Suppressor macrophage treated with lipopolysaccharide for 1 hour (primary cell): ENCODE measurements at places on chromosomes 4 and X.
A peak's percentile ranks its signal among the peaks of the same experiment; 100 is the strongest.

- no peak for DNase-seq
Observed at GRCh38 chr4:145782756-145783155, 102.8 kb downstream of the C4orf51 start.

DNA sequence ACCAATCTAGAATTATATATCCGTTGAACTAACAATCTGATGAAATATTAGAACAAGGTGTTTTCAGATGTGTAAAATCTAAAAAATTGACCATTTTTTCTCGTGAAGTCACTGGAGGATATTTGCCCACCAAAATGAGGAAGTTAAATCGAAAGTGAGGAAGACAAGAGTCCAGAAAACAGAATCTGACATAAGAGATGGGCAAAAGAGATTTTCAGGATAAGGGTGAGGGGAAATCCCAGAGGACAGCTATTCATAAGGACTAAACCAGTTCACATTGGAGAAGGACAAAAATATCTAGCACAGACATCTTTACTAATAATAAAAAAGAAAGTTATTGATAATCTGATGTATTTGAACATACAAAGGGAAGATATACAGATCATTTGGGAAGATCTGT lies 18.7 kb upstream of the ALG13 start:
- DNase-seq = peak; percentile 48

GRCh38 chr4:84470204-84470785 lies 28.8 kb downstream of the NKX6-1 start:
- peak; percentile 34 for DNase-seq

DNA sequence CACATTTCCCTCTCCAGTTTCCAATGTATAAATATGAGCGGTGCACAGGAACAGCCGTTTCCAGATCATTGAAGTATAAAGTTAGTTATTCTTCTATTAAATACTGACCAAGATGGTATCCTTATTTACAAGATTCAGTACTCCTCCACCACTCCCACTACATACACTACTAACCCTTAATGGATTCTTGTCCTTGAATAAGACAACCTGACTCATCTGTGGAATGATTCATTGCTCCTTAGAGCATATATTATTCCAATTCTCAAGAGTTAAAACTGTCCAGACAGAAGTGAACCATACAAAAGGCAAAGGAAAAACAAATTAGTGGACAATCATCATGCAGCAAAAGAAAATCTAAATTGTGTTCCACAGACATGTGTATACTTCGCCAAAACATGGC lies 373.3 kb downstream of the IDS start:
- no peak for DNase-seq

GRCh38 chrX:13266641-13267345 lies 53.1 kb downstream of the ATXN3L start:
- peak; percentile 68 for DNase-seq

- no peak for DNase-seq
Observed at GRCh38 chr4:7059662-7060061, 8.2 kb downstream of the GRPEL1 start.

DNA sequence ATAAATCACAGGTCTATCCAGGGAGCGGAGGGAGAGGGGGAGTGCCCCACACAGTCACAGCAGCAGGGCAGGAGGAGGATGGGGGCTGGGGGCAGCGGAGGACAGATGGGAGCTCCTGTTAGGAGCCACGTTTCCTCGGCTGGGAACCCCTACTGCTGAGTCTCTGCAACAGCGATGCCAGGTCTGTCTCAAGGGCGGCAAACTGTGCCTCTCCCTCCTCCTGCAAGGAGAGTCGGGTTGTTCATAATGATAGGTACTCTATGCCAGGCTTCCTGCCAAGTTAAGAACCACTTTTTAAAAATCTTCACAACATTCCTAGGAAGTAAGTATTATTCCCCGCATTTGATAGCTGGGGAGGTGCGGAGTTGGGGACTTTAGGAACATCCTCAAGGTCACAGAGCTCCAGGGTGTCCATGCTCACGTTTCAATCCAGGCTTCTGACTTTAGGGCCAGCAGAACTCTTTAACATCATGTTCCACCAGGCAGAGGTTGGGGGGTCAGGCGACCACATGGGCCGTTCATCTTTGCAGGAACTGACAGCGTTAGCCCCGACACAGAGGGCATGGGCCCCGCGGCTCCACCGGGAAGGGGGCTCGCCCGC lies 98.3 kb upstream of the MAML3 start:
- DNase-seq = no peak

GRCh38 chrX:150680974-150681373 lies 12.2 kb upstream of the MTMR1 start:
- DNase-seq = no peak

DNA sequence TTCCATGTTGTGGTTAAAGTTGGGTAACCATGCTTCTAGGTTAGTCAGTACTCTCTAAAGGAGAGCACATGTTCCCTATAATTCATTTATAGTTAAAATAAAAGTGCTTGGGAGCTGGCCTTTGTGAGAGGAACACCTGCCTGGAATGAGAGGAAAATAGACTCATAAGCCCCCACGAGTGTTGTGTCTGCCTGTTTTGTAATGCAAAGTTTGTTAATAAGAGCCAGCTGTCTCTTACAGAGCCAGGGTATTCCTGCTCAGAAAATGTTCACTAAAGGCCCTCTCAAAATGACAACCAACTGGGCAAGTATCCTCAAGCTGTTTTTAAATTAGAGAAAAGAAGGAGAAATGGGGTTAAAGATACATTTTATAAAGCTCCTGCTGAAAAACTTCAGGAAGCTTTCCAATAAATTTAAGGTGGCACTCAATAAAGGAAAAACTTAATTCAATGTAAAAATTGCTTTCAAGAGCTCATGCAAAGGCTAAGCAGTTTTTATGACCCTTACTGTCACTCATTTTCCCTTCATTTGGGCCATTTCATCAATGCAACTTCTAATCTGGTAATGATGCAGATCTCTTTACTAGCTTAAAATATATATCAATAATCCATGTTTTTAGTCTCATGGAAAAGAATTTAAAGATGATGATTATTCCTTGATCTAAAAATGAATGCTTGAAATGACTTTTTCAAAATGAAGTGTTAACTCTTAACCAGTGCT lies 793.6 kb downstream of the STPG2 start:
- DNase-seq = no peak

DNA sequence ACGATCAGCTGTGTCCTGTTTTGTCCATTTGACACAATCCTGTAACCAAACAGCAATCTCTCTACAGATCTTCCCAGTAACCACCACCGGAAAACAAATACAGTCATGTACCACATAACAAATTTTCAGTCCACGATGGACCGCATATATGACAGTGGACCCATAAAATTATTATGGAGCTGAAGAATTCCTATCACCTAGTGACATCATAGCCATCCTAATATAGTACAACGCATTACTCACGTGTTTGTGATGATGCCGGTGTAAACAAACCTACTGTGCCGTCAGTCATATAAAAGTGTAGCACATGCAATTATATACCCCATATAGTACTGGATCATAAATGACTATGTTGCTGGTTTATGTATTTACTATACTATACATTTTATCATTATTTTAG lies 133.7 kb upstream of the EDNRA start:
- no peak for DNase-seq

- DNase-seq = no peak
Observed at GRCh38 chrX:115571712-115572111, 10.7 kb downstream of the PLS3 start.

DNA sequence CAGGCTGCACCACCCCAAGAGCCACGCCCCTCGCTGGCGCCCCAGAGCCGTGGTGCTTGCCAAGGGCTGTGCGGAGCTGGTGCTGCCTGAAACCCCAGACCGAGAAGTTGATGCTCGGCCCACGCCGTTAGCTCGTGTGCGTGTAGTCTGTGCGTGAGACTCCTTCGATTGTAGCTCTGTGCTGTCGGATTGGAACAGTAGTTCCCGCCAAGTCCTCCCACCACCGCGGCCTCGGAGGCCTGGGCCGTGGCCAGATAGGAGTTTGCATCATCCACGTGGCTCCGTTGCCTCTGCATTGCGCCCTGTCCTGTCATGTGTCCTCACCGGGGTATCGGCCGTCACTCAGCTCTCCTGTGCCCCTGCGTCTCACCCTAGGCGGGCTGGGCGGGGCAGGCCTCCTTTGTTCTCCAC lies 24.2 kb downstream of the TNIP2 start:
- DNase-seq = no peak

DNA sequence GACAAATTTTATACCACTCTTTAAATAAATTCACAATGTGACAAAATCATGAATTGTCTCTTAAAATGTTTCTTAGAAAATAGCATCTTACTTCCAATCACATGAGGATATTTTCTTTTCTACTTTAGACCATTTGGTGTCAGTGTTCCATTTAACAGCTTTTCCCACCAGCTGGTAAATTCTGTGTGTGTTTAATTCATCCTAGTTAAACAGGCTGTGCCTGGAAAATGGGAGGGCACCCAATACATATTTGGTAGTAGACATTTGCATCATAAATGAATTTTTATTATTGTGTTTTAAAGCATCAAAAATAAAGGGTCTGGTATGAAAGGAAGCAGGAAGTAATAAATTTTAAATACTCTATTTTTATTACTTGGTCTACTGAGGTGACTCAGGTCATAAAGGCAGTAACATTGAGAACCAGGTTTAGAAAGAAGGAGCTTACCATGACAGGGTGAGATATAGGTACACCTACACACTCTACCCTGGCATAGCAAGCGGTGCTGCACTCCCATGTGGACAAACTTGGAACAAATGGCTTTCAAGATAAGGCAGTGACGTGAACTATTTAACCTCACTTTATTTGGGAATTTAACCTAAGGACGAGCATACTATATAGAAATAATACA lies 344.5 kb downstream of the BMPR1B start:
- DNase-seq = no peak

GRCh38 chr4:120084327-120084726 lies 17.7 kb upstream of the MAD2L1 start:
- DNase-seq = no peak

GRCh38 chr4:88297212-88297516 lies 12.8 kb upstream of the PPM1K start:
- DNase-seq = no peak

DNA sequence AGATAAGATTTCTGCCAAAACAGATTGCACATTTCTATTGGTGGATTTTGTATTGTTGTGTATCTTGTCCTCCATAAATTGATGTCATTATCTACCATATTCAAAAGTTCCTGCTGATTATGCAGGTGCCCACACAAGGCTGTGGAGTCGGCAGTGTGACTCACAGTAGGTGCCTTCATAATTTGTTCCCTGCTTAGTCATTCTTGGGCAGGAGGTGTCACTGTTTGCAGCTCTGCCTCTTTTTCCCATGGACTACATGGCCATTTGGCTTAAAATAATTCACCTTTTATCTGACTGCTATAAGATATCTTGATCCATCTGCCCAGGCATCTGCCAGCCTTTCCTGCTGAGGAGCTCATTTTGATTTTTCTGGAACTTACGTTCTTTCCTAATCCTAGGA lies 33.6 kb upstream of the ENPEP start:
- peak; percentile 18 for DNase-seq

GRCh38 chrX:69073241-69073640 lies 92.0 kb downstream of the PJA1 start:
- no peak for DNase-seq

DNA sequence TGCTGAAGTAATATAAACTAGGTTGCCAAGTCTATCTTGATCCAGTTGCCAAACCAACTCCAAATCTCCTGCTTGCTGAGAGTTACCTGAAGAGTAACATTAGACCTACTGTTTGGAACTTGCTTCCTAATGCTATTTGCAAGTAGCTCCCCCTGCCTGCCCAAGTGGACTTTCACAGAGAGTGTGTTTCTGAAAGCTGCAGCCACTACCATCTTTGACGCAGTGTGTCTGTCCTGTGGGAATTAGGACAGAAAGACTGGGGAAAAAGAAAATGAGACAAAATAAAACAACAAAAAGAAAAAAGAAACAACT lies 195.0 kb upstream of the HS3ST1 start:
- no peak for DNase-seq

DNA sequence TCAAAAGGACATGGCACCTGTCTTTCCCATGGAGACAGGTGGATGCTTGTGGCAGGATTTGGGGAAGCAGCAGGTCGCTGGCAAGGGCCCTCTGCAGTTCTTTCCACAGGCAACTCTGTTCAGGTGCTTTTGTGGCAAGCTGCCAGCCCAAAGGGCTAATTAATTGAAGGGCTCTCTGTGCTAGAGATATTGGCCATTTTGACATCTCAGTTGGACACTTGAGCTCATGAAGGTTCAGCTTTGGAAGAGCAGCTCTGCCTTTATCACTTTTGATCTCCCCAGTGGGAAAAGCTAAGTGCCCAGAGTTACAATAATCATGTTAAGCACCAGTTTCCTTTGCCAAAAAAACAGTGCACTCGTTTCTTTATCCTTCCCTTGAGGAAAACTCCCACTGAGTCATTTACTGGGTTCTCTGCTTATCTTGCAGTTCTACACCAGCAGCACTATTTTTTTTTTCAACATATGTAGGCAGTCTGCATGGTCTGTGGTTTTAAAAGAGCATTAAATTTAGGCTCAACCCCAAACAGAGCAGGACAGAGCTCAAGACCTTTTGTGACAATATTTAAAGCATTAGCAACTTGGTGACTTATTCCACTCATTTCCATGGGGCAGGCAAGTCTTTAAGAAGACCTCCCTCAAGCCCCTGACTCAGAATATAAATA lies 336.4 kb upstream of the RASGEF1B start:
- DNase-seq = peak; percentile 51

DNA sequence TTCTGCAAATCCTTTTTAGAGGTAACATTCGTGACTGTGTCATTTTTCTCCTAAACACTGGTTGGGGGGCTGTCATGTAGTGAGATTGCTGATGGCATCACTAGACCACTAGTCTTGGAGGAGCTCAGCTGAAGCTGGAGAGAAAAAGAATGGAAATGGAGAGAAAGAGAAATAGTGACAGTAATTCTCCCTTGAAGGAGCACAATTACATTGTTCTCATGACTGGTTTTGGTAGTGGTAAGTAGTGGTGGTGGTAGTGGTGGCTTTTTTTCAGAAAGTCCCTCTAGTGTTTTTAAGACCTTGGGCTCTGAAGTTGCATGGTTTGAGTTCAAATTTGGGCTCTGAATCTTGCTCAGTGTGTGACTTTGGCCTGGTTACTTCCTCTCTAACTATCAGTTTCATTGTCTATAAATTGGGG lies 99.8 kb downstream of the LARP7 start:
- no peak for DNase-seq

DNA sequence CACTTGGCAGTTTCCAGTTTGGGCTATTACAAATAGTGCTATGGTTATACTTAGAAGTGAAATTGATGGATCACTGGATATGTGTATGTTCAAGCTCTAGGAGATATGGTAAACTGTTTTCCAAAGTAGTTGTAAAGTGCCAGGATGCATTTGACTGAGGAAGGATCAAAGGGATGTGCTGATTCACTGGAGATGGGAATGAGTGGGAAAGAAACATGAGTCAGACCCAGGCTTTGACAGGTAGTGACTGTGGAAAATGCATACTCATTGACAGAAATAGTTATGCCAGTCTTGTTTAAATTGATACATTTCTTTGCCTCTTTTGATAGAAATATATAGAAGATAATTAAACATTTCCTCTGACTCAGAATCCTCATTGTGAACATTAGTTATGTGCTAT lies 77.9 kb downstream of the CEP135 start:
- DNase-seq = no peak

DNA sequence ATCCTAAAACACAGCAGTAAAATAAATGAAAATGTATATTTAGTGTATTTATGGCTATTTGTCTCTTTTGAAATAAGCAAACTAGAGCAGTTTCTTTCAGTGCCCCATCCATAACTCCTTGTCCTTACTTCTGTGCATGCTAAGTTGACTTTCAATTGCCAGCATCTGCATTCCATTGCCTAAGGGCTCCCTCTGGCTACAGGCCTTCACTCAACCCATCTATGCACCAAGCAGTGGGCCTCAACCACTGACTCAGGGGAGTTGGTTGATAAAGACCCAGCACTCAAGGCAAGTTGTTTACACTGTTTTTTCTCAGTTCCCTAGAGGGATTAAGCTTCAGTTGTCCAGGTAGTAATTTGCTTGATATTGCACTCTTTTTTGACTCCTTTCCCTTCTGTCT lies 265.7 kb downstream of the IQCM start:
- DNase-seq = no peak
